ENCODE measurements at places on chromosomes 1 and 21.
A peak's percentile ranks its signal among the peaks of the same experiment; 100 is the strongest.

DNA sequence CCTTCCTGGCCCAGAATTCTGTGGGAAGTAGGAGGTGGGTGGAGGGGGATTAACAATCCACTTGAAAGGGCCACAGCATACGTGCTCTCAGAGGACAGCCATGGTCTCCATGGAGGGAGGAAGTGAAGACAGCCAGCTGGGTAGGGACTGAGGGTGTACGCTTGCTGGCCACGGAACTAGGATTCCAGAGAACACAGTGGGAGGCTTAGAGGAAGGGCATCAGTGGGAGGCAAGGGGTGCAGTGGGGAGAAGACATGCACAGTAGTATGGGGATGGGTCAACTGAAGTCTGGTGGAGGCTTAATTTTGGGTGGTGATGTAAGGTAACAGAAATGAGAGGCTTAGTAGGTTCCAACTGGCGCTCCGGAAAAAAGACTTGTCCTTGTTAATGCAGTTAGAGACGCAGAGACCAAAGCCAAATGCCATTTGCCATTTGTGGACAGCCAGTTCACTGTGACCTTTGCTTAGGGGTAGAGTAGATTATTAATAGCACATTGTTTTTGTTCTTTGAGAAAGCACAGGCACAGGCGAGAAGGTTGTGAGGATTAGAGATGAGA, 103.0 kb downstream of the ZSCAN20 start:
- DNase-seq = peak; percentile 9

- DNase-seq = no peak
Observed at GRCh38 chr1:6961905-6962477, 176.7 kb downstream of the CAMTA1 start.

- DNase-seq = no peak
Observed at GRCh38 chr1:221644663-221645258, 97.1 kb downstream of the DUSP10 start.

- DNase-seq = no peak
Observed at GRCh38 chr1:187270256-187270655, 441.5 kb downstream of the PLA2G4A start.

DNA sequence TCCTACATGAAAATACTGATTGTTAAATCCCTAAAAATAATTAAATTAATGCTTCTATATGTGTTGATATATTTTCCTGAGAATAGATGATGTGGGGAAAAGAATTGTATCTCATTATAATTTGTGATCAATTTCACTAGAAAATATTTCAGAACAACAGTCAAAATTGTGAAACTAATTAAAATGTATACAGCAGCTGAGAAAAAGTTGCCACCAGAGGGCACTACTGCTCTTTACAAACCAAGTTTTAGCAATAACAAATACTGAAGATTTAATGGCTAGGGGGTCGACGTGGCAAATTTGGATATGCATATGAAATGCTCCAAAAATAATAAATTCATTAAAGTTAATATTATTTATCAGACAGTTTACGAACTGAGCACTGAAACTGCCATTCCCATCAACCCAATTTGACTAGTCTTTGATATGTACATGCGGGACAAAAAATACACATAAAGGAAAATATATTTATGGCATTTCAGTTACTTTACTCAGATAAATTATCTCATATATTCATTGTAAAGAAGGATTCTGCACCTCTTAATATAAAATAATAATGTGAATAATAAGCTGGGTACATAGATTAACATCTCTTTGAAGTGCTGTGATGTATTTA, 96.3 kb upstream of the TMPRSS15 start:
- peak; percentile 77 for DNase-seq

GRCh38 chr1:38558055-38558454, 301.5 kb downstream of the RRAGC start:
- peak; percentile 52 for DNase-seq

DNA sequence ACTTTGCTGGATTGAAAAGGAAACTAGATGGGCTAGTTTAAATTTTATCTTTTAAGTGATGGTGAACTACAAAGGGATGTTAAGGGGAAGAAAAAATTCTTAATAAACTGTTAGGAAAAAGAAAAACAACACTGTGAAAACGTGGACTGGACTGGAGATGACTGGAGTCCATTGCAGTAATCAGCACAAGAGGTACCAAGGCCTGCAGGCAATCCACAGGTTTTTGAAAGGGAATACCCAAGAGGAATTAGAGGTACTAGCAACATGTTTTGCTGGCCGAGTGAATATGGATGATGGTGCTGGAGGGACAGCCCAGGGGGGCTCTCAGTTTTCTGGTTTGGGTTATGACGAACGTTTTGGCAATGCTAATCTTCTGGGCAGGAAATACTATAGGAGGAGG, 39.0 kb upstream of the SLC30A10 start:
- no peak for DNase-seq

GRCh38 chr21:45050797-45051489, 23.4 kb upstream of the ADARB1 start:
- DNase-seq = peak; percentile 30

GRCh38 chr1:21653744-21654100, 15.4 kb downstream of the RAP1GAP start:
- DNase-seq = no peak

DNA sequence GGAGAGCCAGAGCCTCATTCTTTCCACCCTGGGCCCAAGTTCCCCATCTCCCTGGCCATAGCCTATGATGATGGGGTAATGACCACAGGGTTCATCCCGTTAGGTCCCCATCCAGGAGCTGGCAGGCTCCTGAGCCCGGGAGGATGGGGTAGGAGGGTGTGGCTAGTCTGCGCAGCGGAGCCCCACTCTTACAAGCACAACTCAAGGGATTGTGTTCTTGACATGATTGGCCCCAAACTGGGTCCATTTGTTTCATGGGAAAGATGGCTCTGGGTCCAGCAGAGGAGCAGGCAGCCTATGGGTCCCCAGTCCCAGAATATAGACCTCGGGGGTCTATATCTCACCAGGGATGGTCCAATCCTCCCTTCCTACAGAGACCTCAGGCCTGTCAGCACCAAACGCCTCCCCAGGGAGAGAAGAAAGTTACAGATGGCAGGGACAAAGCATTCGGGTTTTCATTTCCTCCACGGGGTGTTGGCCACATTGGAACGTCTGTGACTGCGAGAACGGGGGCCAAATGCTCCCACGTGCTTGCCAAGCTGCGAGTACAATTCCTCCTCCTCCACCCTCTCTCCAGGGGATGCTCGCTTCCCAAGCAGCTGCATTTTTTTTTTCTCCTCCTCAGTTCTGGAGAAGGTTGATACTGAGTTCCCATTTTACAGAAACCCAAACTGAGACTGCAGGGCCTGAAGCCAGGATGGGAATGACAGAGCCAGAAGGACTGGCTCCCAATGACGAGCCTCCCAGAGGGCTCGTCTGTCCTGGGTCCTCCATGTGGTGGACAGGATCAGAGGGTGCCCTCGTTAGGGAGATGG, 71.0 kb downstream of the DHRS3 start:
- no peak for DNase-seq

DNA sequence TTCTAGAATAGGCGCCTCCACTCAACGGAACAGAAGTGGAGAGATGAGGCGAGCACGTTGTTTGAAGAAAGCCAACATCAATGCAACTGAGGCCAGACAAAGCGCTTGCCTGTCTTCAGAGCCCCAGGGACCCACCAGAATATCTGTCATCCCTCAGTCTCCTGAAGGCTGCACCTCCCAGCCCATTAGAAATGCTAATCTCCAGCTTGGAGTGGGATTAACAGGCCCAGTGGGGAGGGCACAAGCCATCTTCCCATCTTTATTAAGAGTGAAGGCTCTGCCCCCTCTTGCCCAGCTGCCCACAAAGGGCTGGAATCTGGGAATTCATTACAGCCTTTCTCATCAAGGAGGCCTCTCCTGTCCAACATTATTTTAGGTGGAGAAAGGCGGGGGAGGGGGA, 16.8 kb upstream of the CNTN2 start:
- DNase-seq = peak; percentile 98

- DNase-seq = peak; percentile 88
Observed at GRCh38 chr1:35726450-35727433, 8.1 kb upstream of the C1orf216 start.

- peak; percentile 89 for DNase-seq
Observed at GRCh38 chr1:116667575-116668105, at the start of gene IGSF3. Gene IGSF3, minus strand, starts transcription at chr1:116667733. Its CDS starts 1,407 bp downstream, at chr1:116666326.
